Effector memory CD8-positive, alpha-beta T cell (primary cell): ENCODE measurements at places on chromosomes 16 and 17.
A peak's percentile ranks its signal among the peaks of the same experiment; 100 is the strongest.

GRCh38 chr17:69637446-69638156 is 223.1 kb downstream of the MAP2K6 start:
- no peak for DNase-seq

GRCh38 chr16:50699326-50700159 is 6.1 kb downstream of the NOD2 start:
- peak; percentile 34 for DNase-seq

GRCh38 chr16:77499373-77500285 is 64.8 kb upstream of the ADAMTS18 start:
- no peak for DNase-seq

DNA sequence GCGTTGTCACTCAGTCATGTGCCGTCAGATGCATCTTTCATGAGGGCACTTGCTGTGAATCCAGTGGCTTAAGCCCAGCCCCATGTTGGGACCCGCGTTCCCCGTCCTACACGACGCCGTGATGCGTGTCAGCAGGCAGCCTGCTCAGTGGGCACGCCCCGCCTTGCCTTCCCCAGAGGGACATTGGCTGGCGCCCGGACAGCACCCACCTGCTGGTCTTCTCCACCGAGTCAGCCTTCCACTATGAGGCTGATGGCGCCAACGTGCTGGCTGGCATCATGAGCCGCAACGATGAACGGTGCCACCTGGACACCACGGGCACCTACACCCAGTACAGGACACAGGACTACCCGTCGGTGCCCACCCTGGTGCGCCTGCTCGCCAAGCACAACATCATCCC is 8.8 kb downstream of the ITGB4 start:
- no peak for DNase-seq

DNA sequence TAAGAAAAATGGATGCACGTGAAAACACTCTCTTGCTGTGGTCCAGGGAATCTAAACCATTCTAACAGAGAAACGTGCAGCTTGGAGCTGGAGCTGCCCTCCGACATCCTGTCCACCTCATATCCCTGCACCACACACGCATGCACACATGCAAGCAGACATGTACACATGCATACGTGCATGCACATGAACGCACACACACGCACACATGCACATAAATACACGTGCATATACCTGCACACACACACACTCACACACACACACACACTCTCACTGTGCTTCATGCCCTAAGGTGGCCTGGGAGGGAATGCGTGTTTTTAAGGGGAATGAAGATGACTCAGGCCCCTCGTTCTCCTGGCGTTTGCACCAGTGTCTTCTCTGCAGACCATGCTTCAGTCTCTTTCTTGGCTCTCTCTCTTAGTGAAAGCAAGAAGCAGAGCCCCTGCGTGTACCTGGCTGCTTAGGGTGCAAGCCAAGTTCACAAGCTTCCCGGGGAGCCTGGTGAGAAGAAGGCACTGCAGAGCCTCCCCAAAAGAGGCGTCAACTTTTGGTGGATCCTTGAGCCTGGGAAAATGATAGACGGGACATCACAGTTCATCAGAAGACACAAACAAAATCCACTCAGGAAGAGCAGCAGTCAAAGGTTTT is 72.8 kb downstream of the GOSR1 start:
- DNase-seq: no peak

GRCh38 chr16:89720551-89720812 is 216 bp downstream of the VPS9D1 start:
- no peak for DNase-seq

- DNase-seq: no peak
These were observed 623.2 kb upstream of the ZFHX3 start for GRCh38 chr16:73670836-73671820.

DNA sequence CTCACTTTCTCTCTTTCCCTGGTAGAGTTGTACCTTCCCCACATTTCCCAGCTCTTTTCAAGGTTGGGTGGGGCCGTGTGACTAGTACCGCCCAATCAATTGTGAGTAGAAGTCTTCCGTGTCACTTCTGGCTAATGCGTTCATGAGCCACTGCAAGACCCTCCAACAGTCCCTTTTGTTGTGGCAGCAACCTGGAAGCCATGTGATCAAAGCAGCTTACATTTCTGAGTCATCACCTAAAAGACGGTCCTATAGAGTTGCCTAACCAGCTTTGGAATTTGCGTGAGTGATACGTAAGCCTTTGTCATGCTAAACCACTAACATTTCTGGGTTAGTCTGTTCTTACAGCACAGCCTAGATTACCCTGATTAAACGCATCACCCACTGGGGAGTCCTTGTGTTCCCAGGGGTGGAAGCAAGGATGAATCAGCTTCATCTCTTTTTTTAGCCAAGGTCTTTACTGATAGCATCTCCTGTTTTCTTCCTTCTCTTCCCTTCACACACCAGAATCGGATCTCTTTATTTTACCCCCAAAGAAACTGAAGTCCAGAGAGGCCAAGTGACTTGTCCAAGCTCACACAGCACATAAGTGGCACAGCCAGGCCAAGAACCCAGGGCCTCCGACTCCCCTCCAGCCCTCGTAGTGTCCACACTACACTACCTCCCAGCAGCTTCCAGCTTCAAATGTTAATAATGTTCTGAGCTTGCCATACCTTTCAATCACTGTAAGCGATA is 366.3 kb upstream of the XYLT1 start:
- no peak for DNase-seq

DNA sequence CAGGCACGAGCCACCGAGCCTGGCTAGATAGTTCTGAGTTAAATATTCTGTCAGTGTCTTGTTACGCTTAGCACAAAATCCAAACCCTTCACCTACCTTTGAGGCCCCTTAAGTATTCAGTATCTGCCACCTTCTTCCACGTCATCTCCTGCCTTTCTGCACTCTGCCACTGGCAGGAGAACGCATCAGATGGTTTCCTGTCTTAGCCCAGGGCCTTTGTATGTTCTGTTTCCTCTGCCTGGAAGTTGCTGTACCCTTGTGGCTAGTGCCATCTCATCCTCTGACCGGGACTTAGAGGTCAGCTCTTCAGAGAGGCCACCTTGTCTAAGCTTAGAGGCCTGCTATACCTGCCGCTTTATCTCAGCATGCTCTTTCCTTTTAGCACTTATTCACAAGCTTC is 67.5 kb upstream of the LGALS9 start:
- DNase-seq: no peak

DNA sequence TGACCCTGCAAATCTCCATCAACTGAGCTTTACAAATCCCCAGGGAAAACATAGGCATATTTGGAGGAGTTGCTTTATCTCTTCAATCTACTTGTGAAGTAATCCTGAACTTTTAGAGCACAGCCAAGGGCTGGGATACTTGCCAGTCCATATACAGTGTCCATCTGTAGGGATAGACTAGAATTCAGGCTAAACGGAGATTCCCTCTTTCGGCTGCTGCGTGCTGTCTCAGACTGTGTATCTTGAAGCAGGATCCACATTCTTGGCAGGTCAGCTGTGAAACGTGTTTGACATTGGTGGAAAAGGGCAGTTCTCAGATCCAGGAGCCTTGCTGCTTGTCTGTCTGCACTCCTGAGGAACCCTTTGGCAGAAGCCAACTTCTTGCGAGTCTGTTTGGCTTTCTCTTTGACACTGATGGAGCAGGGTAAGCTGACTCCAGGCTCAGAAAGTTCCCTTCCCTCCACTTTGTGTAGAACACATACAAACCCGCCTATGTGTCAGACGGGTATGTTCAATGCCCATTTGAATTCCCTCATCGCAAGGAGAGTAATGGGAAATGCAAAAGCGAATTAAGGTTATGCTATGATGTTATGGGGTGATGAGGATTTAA is 221.8 kb downstream of the MAP2K4 start:
- no peak for DNase-seq

DNA sequence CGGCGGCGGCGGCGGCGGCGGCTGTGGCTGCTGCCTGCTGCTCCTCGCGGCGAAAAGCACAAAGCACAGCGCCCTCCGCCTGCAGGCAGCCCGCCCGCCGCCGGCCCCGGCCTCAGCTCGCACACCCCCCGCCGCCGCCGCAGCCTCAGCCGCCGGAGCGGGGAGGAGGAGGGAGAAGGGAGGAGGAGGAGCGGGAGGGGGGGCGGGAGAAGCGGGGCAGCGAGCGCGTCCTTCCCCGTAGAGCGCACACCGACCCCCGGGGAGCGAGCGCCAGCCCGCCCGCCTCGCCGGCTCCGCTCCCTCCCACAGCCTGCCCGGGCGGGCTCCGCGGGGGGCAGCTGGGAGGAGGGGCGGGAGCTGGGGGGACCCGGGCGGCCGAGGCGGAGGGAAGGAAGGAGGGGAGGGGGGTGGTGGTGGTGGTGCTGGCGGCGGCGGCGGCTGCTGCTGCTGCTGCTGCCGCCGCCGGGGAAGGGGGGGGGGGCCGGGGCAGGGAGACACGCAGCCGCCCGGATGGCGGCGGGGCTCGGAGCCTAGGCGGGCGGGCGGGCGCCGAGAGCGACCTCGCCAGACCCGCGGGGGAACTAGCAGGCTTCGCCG is at the start of gene UBTF:
TSS of gene UBTF (minus strand) at position 60 of the 597 bp plus-strand sequence. CDS start 1,446 bp downstream, outside the sequence.
- DNase-seq: peak; percentile 66

GRCh38 chr17:30969989-30970830 is 629 bp upstream of the RNF135 start:
- no peak for DNase-seq

DNA sequence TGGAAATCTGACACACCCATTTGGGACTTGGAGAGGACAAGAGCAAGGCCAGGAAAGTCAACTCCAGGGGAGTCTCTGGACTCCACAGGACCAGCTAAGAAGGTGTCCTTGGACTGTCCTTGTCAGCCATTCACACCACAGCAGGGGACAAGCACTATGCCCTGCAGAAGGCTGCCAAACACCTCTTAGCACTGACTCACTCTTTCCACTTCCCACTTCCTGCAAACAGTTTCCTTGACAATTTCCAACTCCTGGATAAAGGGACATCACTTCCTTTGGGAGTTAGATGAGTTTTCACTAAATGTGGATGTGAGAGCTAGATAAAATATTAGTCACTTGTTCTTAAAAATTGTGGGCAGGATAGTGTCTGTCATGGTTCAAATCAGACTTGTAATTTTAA is 37.8 kb upstream of the BCAR1 start:
- DNase-seq: no peak

DNA sequence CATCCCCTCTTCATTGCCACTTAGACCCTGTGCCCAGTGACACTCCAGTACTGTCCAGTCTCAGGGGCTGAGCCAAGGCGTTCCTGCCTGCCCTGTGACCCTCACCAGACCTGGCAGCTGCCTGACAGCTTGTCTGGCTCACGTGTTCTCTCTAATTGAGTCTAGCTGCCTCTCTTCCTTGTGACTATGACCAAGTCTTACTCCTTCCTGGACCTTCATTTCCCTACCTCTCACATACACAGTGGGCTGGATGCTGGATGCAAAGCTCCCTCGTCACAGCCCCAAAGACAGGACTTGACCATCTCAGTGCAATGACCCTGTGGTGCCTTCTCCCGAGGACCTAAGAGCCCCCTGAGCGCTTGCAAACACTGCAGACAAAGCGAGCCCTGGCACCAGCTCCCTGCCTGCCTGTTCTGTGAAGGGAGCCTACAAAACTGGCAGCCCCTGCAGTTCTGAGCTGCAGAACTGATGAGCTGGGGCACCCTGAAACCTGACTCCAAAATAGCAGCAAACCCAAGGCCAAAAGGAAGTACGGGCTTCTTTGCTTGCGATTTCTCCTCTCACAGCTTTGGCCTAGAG is 1.7 kb downstream of the DEXI start:
- DNase-seq: no peak

DNA sequence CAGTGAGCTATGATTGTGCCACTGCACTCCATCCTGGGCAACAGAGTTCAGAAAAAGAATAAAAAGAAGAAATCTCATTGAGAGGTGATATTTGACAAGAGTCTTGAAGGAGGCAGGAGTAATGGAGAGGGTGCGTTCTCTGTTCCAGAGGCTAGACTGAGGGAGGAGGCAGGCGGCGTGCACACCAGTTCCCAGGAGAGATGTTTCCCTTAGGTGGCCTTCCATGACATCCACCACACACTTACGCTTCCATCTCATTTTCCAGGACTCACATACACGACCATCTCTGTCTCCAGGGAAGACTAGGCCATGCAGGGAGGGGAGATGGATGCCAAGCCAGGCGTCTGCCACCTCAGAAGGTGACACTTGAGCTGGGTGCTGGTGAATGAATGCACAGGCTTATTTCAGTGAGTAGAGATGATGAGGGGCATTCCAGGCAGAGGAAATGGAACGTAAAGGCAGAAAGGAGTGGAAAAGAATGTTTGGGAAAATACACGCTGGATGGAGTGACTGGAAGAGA is 25.3 kb upstream of the N4BP1 start:
- no peak for DNase-seq

GRCh38 chr16:8816967-8817655 is 19.5 kb downstream of the PMM2 start:
- DNase-seq: no peak

DNA sequence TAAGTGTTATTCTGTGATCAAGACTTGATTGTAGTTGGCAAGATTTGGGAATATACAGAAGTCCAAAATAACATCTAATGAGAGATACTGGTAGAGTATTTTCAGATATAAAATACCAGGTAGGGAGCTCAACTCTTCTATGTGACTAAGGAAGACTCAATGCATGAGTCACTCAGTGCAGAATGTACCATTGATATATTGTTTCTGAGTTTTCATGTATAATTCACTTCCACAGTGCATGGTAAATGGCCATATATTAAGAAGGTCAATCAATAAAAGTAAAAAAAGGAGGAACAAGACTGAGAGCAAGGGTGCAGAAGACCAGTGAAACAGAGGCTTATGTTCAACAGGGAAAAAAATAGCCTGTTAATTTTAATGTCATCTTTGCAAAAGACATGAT is 1387.9 kb downstream of the CDH8 start:
- no peak for DNase-seq

- DNase-seq: no peak
These were observed 73.2 kb downstream of the KANSL1 start for GRCh38 chr17:46120078-46120477.

- no peak for DNase-seq
These were observed 6.6 kb upstream of the MIF4GD start for GRCh38 chr17:75277664-75278071.

GRCh38 chr16:89602273-89602951 is 11.0 kb upstream of the DPEP1 start:
- DNase-seq: peak; percentile 50

DNA sequence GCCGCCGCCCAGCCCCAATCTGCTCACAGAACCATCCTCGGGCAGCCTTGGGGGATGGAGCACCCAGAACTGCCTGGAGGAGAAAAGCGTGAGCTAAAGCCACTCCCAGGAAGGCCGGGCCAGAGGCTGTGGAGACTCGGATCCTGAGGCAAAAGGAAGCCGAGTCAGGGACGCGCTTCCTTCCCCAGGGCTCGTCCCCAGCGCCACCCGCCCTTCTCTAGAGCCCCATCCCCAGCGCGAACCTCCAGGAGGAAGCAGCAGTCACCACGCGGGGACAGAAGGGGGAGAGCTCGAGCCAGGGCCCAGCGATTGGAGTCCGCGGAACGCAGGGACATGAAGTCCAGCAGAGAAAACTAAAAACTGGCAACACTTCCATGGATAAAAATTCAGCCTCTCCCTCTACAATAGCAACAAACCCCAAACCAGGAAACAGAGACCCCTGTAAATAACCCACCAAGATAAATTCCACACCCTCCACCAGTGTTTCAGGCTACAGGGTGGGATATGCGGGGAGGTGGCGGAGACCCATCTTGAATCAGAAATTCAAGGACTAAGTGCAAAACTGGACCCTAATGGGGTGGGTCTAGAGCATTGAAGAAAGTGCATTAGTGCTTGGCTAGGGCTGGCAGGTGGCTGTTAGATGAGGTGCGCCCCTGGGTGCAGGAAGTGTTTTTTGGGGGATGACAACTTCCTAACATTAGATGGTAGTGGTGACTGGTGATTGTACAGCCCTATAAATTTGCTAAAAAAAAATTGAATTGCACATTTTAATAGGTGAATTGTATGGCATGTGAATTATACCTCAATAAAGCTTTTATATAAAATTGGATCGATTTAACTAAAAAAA is 116.1 kb upstream of the METRNL start:
- peak; percentile 14 for DNase-seq

GRCh38 chr17:34252444-34253138 is 2.5 kb upstream of the CCL2 start:
- DNase-seq: no peak
